Stimulated activated CD8-positive, alpha-beta memory T cell treated with anti-CD3 and anti-CD28 coated beads, Interleukin-4, amount 100 ng/mL, for 1 hour (primary cell): ENCODE measurements at places on chromosomes 12 and 14.

- DNase-seq = no peak
Observed at GRCh38 chr14:105420101-105420973, 710 bp downstream of the MTA1 start.

- DNase-seq = no peak
Observed at GRCh38 chr12:111788178-111788654, 21.5 kb downstream of the ALDH2 start.

DNA sequence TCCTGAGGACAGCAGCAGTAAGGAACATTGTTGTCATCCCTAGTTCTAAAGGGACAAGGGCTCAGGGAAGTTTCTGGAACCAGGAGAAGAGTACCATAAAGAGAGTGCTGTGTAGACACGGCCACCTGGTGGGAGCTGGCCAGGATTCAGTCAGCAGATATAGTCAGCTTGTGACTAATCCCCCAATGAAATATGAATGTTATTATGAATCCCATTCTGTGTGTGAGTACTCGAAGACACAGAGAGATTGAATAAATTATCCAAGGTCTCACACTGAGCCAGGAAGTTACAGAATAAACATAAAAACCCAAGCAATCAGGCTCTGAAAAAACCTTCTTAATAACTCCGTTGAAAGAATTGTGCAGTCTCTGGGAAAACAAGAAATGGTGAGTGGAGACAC is 1359.5 kb downstream of the AACS start:
- no peak for DNase-seq

DNA sequence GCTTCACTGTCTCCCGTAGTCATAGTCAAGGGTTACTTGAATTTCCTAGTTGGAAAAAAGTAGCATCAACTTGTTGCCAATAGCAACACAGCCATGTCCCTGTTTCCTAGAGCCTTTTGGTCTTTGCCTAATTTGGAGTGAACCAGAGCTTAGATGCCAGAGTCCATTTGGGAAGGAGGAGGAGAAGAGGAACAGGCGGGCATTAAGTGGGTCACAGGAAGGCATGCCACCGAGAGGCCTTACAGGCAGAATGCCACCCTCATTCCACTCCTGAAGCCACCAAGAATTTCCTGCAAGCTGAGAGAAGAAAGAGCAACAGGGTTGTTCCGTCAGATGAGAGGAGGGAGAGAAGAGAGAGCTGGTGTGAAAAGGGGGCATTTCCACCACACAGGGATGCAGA is 339.5 kb downstream of the DPF3 start:
- no peak for DNase-seq

DNA sequence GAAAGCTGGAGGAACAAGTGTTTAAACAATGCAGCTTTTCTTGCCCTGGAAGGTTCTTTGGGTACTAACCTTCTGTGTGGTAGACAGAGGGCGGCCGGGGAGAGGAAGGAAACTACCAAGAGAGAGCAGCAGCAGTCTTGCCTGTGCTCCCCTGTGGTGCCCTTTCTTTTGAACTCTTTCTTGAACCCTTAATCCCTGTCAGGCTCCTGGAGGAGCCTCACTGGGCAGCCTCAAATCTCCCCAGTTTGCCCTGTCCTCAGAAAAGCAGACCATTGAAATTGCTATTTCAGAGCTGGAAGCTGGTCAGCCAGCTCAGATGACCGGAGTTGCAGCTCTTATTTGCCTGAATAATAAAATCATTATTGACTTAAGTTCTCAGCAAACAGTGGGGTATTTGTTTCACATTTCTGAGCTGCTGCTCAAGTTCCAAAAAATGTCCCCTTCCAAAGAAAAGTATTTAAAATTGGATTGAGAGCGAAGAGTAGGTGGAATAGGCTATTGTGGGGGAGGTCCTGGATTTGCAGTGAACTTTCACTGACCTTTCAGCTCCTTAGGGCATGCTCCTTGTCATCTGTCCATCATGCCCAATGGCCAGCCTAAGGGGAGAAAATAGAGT is 42.1 kb upstream of the RNASE3 start:
- no peak for DNase-seq

DNA sequence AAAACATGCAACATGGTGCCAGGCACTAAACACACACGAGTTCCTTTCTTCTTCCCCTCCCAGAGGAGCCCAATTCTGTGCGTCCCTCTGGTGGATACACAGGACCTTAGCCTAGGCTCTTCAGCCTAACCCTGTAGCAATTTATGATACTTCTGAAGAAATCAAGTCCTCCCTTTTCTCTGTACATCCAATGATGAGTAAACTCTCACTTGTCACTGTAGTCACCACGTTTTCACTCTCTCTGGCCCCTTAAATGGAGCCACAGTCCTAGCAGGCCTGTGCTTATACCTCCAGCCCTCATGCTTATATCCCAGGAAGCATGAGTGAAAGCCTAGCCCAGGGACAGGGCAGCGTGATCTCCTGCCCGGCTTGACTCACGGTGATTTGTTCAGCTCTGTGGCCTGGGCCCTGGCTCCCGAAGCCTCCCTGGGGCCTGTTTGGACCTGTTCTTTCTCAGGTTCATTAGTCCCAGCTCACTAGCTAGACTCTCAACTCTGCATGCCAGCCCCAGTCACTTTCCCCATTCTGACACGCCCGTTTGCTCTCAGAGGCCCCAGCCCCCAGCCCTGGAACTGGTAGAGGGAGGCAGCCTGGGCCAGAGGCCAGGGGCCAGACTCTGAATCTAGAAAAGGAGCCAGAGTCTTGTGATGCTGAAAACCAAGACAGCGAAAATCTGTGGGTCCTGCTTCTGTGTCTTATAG is 24.1 kb upstream of the PLEKHG3 start:
- DNase-seq = no peak

DNA sequence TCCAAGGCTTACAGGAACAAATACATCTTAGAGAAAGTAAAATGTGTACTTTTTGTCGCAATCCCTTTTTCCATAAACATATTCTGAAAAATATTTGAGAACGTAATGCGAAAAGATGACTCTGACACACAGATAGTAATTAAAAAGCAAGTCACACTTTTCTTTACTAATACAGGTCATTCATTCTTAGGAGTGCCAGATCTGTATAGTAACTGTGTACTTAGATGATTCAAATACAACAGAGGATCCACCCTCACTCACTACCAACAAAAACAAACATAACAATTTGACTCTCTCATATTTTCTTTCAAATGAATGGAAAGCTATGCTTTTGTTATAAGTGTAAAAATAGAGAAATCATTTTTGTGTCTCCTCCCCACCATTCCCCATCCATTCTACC is 795.4 kb downstream of the SLC6A15 start:
- DNase-seq = no peak

DNA sequence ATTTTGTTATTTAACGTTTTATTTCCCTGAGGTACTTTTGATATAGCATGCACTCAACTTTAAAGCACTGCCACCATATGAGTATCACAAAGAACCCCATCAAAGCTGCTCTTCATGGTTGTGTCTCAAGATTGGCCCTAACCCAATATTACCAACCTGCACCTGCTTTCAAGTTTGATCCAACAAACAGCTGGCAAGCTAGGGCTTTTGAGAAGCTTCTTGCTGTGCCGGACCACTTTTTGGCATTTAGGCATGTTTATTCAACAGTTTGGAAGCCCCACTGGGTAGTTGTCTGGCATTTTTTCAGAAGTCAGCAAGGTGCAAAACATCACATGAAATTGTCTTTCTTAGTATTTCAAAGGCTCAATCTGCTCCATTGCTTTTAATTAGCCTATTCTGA is 137.2 kb upstream of the PLEKHA5 start:
- DNase-seq = no peak

DNA sequence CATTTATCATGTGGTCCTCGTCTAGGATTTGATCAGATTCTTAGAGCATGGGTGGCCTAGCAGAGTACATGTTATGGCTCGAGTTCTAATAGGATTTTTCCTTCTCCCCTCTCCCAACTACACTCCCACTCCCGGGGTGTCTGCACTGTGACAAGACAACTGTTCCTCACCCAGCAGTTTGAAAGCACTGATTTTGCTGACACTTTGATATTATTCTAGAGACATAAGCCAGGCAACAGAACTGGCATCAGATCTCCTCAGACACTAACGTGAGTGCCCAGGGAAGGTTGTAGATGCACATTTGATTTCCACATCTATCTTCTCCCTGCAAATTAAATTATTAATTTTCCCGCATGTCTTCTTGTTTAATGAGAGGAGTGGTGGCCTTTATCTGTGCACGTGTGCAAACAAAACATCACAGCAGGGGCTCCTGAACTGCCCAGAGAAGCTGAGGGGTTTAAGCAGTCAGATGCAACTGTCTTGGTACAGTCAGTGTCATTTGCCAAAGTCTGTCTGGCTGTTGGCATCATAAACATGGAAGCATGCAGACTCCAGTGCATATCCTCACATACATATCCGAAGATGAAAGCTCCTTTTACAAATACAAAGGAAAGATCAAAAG is 491.8 kb downstream of the NPAS3 start:
- DNase-seq = no peak

GRCh38 chr12:108890208-108890607 is 10.3 kb downstream of the DAO start:
- DNase-seq = no peak

DNA sequence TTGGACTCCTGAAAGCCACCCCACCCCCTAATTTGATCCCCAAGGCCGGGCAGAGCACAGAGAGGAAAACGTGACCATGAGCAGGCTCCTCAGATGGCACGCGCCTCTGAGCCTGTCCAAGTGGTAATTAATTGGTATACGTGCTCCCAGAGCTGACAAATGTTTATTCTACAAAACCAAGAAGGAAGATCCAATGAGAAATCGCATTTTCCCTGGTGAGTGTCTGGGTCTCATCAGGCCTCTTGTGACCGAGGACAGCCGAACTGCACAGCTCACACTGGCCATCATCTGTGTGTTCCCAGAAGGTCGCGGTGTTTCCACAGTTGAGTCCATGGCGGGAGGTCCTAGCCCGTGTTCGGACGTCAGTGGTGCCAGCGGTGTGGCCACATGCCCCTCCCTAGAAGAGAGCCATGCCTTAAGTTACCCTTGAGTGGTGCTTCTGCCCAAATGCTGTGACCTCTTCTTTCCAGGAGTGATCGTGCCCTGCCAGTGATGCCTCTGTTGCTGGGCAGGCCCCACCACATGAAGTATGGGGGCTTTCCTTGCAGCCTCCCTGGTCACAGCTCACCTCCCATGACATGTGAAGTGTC is 317.5 kb upstream of the RTL1 start:
- DNase-seq = no peak

DNA sequence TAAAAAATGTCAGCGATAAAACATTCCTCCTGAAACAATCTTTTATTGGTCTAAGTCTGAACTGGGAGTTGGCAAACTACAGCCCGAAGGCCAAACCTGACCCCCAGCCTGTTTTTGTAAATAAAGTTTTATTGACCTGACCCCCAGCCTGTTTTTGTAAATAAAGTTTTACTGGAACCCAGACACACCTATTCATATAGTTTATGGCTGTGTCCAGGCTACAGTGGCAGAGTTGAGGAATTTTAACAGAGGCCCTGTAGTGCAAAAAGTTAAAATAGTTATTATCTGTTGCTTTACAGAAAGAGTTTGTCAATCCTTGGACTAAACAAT is 12.1 kb upstream of the SCARB1 start:
- no peak for DNase-seq

DNA sequence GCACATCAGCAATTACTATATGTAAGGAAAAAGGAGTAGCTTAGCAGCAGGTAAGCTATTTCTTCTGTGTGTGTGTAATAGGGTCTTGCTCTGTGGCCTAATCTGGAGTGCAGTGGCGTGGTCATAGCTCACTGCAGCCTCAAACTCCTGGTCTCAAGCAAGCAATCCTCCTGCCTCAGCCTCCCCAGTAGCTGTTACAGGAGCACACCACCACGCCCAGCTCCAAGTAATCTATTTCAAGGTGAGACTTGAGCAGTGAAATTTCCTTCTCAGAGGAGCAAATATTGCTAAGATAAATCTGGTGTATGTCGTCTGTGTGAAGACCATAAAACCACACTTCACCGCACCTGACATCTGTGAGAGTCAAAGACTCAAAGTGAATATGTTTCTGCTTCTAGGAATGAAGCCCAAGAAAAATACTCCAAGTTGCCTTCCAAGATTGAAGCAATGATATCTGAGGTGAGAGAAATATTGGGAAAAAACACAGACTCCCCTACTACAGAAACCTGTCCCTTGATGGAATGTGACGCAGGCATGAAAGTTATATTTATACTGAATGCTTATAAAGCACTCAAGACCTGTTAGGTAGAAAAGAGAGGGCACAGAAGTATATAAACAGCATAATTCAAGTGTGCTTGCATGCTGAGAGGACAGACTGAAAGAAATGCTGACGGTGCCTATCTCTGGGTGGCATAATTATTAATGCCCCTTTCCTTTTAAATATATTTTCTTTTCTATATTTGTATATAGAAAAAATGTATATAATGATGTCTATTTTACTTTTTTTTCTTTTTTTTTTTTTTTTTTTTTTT is 2.5 kb upstream of the SELPLG start:
- DNase-seq = no peak

DNA sequence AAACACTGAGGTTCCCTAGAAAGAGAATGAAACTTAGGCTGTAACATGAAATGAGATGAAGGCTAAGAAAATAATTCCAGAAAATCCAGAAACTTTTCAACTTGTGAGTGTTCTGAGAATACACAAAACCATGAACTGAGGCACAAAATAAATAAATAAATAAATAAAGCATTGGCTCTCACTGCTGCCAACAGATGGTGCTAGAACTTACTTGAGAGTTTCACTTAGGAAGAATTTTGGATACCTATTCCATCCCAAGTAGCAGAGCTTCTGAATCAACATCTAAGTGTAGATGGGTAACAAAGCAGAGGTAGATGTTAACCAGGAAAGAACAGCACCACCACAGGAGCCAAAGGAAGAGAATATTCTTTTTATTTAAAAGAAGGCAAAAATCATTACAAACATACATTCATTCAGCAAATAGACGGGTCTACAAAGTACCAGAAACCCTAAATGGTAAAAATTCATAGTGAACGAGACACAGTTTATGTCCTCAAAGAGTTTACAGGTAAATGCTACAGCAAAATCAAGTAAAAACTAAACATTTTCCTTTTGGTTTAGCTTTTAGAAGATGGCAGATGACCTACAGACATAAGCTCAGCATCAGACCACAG is 16.7 kb downstream of the EPS8 start:
- DNase-seq = no peak

- no peak for DNase-seq
Observed at GRCh38 chr14:88551980-88552431, 2.8 kb downstream of the PTPN21 start.

DNA sequence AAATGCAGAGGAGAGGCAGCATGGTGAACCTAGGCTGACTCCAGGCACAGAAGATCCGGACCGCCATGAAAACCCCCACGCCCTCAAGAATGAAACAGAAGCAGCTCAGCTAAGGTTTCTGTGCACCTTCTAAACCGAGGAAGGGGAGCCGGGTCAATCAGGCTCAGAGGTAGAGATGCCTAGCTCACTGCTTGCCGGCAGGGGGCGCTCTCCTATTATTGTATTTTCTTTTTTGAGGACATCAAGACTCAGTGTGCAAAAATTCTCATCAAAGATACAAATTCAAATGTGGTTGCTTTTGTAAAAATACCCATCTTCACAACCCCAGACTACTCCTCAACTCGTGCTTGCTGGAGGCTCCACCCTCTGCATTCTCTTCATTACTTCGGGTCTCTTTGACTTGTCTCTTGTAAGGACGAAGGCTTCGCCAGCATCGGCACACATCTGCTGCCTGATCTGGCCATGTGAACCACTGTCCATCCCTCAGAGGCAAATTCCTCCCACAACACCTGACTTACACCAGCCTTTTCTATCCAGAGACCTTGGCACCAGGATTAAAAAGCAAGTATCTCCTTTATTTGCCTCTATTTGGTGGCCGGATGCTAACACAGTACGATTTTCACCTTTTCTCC is 33.4 kb upstream of the RNASE3 start:
- DNase-seq = peak; percentile 58

GRCh38 chr14:52888839-52889838 is 61.7 kb downstream of the FERMT2 start:
- DNase-seq = no peak

- no peak for DNase-seq
Observed at GRCh38 chr12:585062-586061, 77.9 kb downstream of the NINJ2 start.
